CD4-positive, alpha-beta memory T cell (primary cell): ENCODE measurements at places on chromosomes 7 and 10. TPM values are rescaled to one million over a fixed set of nuclear protein-coding genes. Genes with fewer than 3 reads are reported as not detected.

DNA sequence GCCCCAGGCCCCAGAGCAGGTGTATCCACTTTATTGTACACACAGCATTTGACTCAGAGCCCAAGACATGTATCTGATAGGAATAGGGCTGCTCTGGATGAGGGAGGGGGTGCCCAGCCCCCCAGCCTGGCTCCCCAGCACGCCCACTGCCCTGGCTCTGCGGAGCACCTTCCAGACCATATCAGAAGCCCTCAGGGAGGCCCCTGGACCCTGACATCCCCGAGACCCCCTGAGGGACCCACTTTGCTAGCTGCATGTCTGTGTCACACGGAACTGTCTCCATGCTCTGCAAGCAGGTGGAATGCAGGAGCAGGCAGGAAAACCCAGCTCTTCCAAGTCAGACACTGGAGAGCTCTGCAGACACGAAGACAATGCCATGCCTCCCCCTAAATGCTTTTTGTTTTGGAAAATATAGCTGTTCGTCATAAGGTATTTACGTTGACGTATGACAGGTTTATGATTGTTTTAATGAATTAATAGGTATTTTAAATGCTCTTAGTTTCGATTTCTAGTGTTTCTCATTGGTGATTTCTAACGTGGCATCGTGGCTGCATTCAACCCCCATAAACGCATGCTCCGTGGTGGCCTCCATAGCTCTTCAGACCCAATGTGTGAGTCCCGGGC lies 92.8 kb upstream of the INSIG1 start:
- no peaks in the 10 kb centered on the region for H3K36me3 ChIP-seq
- H3K4me3 ChIP-seq: peak overlapping the region; percentile 66
- peaks cover 15% of the 10 kb centered on the region for H3K4me1 ChIP-seq
- no peak for DNase-seq
- H3K27ac ChIP-seq: peak overlapping the region; percentile 77

NT5C3A gene
- total RNA-seq: 44.3 TPM

ZWINT gene
- 2.2 TPM for total RNA-seq

GRCh38 chr7:12550956-12551355 lies 19.6 kb upstream of the SCIN start:
- no peaks in the 10 kb centered on the region for H3K27me3 ChIP-seq
- no peaks in the 10 kb centered on the region for H3K4me1 ChIP-seq
- H3K27ac ChIP-seq: no peak overlapping the region
- no peak for DNase-seq
- H3K36me3 ChIP-seq: no peaks in the 10 kb centered on the region

TSPAN33 gene
- total RNA-seq: 0.83 TPM

HABP2 gene
- not detected for total RNA-seq

GRCh38 chr7:16554518-16555236 lies 28.1 kb downstream of the LRRC72 start:
- H3K36me3 ChIP-seq: no peaks in the 10 kb centered on the region
- H3K27ac ChIP-seq: no peak overlapping the region
- H3K27me3 ChIP-seq: no peaks in the 10 kb centered on the region
- no peak overlapping the region for H3K4me3 ChIP-seq
- DNase-seq: no peak

SFTPA1 gene
- not detected for total RNA-seq
